CD8-positive, alpha-beta memory T cell (primary cell): ENCODE measurements at places on chromosomes 7 and 10. TPM values are rescaled to one million over a fixed set of nuclear protein-coding genes. Genes with fewer than 3 reads are reported as not detected.

- H3K36me3 ChIP-seq: no peaks in the 10 kb centered on the region
- H3K4me1 ChIP-seq: peaks cover 9% of the 10 kb centered on the region
- H3K27ac ChIP-seq: no peak overlapping the region
- no peak for DNase-seq
Measured at GRCh38 chr7:69693042-69693441, 94.8 kb downstream of the AUTS2 start.

DNA sequence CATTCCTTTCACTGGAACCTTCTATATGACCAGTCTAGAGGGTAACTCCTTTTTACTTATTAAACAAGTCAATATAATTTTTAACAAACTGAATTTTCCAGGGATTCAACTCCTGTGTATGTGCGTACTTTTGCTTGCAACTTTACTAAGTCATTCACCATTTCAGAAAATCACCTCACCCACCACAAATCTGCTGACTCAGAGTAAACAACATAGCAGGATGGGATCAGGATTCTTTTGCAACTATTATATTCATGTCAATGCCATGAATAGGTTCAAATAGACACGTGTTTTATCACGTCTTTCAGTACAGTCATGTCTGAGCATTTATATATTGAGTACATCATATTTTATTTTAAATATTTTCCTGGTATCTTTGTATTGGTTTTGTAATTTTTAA, 14.5 kb downstream of the CTTNBP2 start:
- no peak for DNase-seq
- no peaks in the 10 kb centered on the region for H3K36me3 ChIP-seq
- H3K4me3 ChIP-seq: no peak overlapping the region
- no peak overlapping the region for H3K27ac ChIP-seq
- no peaks in the 10 kb centered on the region for H3K4me1 ChIP-seq
- H3K27me3 ChIP-seq: no peaks in the 10 kb centered on the region

- H3K4me3 ChIP-seq: peak overlapping the region; percentile 1
- no peaks in the 10 kb centered on the region for H3K27me3 ChIP-seq
- peaks cover 87% of the 10 kb centered on the region for H3K4me1 ChIP-seq
- no peak overlapping the region for H3K27ac ChIP-seq
- no peaks in the 10 kb centered on the region for H3K36me3 ChIP-seq
Measured at GRCh38 chr7:115009736-115010440, 88.0 kb downstream of the MDFIC start.

DNA sequence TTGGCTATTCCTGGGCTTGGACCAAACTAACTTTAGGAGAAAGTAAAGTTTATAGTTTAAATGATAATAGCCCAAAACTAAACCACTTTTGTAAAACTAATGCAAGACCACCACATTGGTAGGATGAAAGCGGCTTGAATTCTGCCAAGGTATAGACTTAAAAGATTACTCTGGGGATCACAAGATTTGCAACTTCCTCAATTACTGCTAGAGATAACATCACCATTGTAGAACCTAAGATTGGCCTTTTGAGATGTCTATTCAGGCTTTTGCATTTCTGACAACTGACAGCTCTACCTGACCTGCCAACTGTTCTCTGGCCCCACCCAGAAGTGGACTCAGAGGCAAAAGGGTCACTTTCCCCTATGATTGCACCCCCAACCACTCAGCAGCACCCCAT, 162.4 kb downstream of the TNS3 start:
- H3K36me3 ChIP-seq: no peaks in the 10 kb centered on the region
- no peak overlapping the region for H3K4me3 ChIP-seq
- no peaks in the 10 kb centered on the region for H3K4me1 ChIP-seq
- DNase-seq: no peak

- no peak overlapping the region for H3K27ac ChIP-seq
- no peaks in the 10 kb centered on the region for H3K27me3 ChIP-seq
- H3K4me3 ChIP-seq: no peak overlapping the region
- H3K36me3 ChIP-seq: no peaks in the 10 kb centered on the region
- no peak for DNase-seq
- H3K4me1 ChIP-seq: no peaks in the 10 kb centered on the region
Measured at GRCh38 chr10:125124907-125125306, 35.5 kb downstream of the CTBP2 start.

DNA sequence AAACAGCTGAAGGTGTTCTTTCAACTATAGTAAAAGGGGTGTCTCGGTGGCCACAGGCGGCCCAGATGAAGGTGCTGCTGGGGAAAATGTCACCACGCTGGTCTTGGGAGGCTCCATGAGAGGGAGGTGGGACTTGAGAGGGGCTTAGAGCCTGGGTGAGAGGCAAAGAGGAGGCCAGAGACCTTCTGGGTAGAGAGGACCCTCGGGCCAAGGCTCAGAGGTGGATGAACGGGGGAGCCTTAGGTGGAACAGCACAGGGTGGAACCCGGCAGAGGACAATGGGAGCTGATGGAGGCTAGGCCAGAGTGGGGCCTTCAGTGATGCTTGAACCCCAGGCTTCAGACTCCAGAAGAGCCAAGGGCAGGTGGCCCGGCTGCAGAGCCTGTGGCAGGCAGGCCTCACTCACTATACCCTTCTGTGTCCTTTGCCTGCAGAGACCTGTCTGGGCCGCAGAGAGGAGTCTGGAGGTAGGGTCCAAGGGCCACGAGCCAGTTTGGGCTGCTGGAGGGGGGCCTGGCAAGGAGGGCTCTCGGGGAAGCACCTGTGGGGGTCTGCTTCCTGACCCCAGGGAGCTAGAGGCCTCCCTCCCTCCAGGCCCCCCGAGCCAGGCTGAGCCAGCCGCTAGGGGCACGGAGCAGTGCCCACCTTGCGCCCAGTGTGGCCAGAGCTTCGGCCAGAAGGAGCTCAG, 32.1 kb downstream of the ZNF783 start:
- H3K27ac ChIP-seq: no peak overlapping the region
- no peaks in the 10 kb centered on the region for H3K36me3 ChIP-seq
- no peak for DNase-seq
- no peaks in the 10 kb centered on the region for H3K27me3 ChIP-seq
- no peaks in the 10 kb centered on the region for H3K4me1 ChIP-seq

DNA sequence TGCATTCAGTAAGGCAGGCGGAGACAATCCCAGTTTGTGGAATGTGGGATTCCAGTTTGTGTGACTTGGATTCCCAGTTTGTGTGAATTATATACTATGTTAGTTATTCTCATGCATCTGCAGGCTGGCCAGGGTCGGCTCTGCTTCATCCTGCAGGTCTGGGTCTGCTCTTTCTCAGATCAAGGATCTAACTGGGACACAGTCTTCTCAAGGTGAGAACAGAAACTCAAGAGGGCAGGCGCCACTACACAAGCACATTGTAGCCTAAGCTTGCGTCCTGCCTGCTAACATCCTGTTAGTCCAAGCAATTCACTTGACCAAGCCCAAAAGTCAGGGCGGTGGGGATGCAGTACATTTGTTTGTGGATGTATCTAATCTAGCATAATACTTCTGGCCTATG, 131.1 kb downstream of the SNX10 start:
- no peaks in the 10 kb centered on the region for H3K27me3 ChIP-seq
- DNase-seq: no peak
- no peak overlapping the region for H3K4me3 ChIP-seq
- H3K4me1 ChIP-seq: no peaks in the 10 kb centered on the region
- no peak overlapping the region for H3K27ac ChIP-seq

DNA sequence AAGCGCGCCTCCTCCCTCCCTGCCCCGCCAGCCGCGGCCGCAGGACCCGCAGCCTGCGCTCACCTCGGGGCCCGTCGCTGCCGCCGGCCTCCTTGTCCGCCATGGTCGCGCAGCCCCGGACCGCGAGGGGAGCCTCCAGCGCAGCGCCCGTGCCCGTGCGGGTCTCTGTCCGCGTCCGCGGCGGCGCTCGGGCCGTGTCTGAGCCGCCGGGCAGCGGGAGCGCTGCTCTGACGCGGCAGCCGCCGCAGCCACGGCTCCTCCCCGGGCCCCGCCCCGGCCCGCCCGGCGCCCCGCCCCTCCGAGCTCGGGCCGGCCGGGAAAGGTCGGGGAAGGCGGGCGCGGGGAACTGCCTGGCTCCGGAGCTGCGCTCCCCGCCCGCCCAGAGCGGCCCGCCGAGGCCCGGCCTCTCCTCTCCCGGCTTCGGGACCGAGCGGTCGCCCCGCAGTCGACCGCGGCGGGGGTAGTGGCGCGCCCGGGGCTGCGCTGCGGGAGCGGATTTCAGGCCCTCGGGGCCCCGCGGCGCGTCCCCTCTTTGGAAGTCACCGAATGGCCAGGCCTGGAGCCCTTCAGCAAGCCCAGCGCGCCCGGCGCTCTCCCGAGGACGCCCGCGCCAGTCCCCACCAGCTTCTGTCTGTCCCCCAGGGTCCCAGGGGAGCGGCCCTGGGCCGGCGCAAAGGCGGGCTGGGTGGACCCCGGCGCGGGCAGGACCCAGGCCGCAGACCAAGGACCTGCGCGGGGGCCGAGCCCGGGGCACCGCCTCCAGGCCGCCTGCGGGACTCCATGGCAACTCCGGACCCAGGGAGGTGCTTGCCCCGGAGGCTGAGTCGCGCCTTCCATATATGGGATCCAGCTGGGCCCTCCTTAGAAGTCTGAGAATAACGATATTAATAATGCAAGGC, at the start of gene HSPA12A:
TSS of gene HSPA12A (minus strand) at position 200 of the 899 bp plus-strand sequence. CDS start at position 103, 97 bp downstream.
- H3K4me1 ChIP-seq: peaks cover 7% of the 10 kb centered on the region
- H3K36me3 ChIP-seq: no peaks in the 10 kb centered on the region
- H3K4me3 ChIP-seq: no peak within 1 kb of the TSS
- H3K27ac ChIP-seq: no peak within 1 kb of the TSS

Gene LIPF
- total RNA-seq: not detected

Gene C10orf53
- total RNA-seq: not detected

Gene KDM7A
- 8.5 TPM for total RNA-seq

Gene NDUFB2
- 209 TPM for total RNA-seq

Gene ELFN1
- total RNA-seq: 0.22 TPM
